ENCODE measurements at places on chromosomes 2 and 18.

- DNase-seq: no peak
These were observed 464.4 kb downstream of the CMPK2 start for GRCh38 chr2:6401301-6401700.

DNA sequence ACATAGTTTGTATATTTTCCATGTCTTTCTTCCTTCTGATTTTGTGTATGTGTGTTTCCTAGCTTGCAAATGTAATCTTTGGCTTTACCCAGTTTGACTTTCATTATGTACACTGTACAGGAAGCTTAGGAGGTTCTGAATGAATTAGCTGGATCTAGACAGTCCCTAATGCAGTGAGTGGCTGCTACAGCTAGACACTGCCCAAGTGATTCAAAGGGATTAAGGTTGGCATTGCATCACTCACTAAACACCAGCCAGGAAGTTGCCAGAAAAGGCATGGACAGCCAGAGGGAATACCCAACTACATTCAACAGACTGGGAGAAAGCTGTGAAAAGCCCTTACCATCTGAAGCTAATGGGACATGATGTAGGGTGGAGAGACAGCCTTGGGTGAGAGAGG lies 316.0 kb upstream of the MEX3C start:
- no peak for DNase-seq

DNA sequence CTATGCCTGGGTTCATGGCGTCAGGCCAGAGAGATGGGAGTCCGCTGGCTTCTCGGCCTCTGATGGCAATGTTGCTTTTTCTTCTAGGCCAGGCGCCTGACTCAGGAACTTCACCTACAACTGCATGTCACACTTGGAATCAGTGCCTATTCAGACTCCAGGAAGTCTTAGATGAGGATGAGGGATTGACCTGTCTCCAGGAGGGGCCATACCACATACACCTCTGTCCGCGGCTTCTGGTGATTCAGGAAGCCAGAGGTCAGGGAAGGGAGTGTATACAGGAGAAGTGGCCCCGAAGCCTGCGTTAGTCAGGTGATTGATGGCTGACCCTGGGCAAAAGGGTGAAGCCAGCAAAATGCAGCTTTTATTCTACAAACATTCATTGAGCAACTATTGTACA lies 109.1 kb upstream of the RMDN2 start:
- no peak for DNase-seq

- no peak for DNase-seq
These were observed 31.8 kb upstream of the IL1R1 start for GRCh38 chr2:102110596-102111334.

GRCh38 chr2:68971591-68972231 lies 2.7 kb upstream of the GKN1 start:
- DNase-seq: no peak

DNA sequence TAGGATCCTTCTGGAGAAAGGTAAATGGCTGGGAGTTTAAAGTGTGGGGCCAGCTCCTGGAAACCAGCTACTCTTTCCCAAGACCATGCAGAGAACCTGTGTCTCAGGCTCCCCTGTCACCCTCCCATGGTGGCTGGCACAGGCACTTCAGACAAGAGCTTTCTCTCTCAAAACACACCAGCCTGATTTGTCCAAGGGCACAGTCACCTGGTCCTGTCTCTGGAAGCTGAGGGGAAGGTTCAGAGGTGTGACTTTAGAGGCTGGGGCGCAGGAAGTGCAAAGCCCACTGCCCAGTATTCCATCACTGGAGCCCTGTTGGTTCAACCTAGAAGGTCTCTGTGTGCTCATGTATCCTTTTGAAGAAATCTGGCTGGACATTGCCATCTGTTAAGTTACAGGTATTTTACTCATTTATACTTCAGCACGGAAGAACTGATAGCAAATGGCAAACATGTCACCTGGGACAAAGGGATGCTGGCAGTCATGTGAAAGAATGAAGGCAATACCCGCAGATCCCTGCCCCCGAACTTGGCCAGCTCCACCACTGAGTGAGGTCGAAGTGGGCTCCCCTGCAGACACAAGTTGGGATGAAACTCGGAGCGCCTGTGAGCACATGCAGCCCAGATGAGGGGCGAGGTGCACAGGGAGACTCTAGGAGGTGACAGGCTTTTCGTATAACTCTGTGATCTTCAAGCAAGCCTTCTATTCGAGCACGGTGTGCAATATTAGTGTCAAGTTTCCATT lies 96.9 kb upstream of the MGAT4A start:
- DNase-seq: no peak

Measured in natural killer cell treated with Interleukin-12 subunit alpha and Interleukin-12 subunit beta and Interleukin-15 and Interleukin-18, amount 100 ng/mL, for 72 hours (primary cell).